ENCODE measurements at places on chromosomes 1 and 21.

DNA sequence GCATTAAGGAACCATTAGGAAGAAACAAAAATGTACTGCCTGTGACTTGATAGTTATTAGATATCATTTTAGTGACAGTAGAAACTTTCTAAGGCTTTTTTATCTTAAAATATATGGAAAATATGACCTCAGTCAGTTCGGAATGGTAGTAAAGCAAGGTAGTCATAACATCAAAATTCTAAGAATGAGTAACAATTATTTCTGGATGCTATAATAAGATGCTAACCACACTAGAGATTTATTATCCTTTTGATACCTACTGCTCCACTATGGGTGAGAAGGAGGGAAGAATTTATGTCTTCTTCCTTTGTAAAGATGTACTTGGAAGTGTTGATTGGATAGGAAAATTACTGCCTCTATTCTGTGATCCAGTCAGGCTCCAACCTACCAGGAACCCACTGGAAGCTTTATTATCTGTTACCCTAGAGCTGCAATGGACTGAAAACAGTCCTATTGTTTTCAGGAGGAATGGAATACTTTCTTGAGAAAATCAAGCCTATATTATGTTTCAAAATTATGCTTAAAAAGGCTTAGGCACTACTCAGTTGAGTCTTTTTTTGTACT is 8.8 kb downstream of the FMN2 start:
- DNase-seq: peak; percentile 79

DNA sequence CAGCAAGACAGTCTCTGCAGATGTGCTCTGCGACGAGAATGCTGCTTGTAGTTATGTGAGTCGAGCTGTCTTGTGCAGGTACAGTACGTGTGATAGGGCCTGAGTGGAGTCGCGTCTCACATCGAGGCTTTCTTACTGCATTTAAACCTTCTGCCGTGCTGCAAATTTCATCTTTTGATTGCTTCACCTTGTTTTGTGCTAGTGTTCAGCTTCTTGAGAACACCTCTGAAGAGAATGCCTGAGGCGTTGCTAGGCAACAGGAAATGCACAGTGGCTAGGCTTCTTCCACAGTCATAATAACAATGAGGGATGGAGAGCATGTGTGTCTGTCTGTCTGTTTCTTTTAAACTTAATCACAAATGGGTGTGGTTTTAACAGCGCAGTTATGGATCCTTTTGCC is 52.9 kb downstream of the MRPS6 start:
- DNase-seq: peak; percentile 42

- DNase-seq: no peak
These were observed 192.4 kb upstream of the RNPC3 start for GRCh38 chr1:103333141-103333540.

- DNase-seq: no peak
These were observed 82.5 kb upstream of the DPH5 start for GRCh38 chr1:101108111-101108500.

DNA sequence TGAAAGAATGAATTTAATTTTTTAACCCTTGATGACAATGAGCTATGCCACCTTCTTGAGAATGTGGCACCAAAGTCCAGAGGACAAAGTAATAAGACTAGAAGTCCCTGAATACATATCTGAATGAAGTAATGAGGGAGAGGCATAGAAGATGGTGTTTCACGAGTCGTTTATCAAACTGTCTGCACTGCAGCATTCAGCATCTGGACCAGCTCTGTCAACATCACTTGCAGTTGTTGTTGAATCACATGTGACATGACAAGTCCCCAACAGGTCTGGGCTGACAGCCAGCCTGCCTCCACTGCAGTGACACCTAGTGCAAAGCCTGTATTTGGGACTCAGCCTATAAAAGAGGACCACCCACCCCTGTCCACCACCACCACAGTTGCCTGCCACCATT is 17.3 kb upstream of the GALNT2 start:
- no peak for DNase-seq

- DNase-seq: no peak
These were observed 51.2 kb upstream of the CSF3R start for GRCh38 chr1:36533897-36534296.

DNA sequence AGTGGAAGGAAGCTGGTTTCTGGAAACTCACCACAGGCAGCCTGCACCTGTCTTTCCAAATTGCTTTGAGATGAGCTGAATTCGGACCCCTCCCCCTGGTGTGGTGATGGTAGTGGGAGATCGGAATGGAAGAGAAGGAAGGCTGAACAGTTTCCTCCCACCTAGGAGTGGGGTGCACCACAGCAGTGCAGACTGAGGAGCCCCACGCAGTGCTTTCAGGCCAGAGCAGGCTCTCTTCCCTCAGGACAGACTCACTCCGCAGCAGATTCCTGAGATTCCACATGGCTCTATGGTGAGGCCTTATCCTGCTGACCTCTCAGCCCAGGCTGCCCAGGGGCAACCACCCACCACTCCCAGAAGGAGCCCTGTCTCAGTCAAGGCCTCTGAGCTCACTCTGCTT is 80.9 kb downstream of the ATP1A1 start:
- DNase-seq: no peak

GRCh38 chr1:74753104-74753503 is 20.2 kb downstream of the TYW3 start:
- DNase-seq: no peak

GRCh38 chr1:204074274-204075138 is 1.6 kb downstream of the SOX13 start:
- DNase-seq: peak; percentile 55

- DNase-seq: peak; percentile 26
These were observed 81.5 kb upstream of the UBE2U start for GRCh38 chr1:64121766-64122385.

- no peak for DNase-seq
These were observed 12.7 kb downstream of the FAM89A start for GRCh38 chr1:231027136-231027925.

DNA sequence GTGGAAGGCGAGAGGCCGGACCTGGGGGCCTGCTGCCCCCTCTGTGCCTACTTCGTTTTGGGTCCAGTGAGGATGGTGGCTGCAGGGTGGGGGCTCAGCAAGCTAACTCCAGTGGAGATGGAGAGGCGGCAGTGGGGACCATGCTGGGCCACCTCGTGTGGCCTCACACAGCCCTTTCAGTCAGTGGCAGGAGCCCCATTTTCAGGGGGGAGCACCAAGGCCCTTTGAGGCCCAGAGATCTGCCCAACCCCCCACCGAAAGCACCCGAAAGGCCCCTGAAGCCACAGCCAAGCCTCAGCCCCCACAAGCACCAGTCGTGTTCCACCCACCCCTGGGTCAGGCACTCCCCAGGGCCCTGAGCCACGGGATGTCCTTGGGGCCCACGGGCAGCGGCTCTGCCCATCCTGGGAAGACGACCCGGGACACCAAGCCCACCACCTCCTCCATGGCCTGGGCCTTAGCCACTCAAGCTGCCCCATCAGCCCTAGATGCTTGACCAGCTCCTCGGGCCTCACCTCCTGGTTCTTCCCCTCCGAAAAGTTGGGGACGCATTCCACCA is 345 bp downstream of the FTCD start:
- no peak for DNase-seq

DNA sequence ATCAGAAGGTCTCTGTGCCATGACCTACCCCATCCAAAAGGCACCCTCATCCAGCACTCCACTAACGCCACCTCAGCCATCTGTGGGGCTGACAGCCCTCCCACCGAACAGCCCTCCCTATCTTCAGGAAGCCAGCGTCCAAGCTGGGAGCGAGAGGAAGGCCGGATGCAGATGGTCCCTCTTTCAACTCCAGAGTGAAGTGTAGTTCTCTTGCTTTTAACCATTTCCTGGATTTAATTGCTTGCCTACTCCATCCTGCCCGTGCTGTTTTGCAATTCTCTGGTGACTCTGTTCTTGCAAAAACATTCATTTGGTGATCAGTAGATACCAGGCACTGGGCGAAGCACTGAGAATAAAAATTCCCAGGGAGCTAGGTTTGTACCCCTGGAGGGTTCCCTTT is 8.2 kb upstream of the DYRK1A start:
- DNase-seq: no peak

- DNase-seq: peak; percentile 92
These were observed 70.5 kb downstream of the SSBP3 start for GRCh38 chr1:54335755-54336108.

DNA sequence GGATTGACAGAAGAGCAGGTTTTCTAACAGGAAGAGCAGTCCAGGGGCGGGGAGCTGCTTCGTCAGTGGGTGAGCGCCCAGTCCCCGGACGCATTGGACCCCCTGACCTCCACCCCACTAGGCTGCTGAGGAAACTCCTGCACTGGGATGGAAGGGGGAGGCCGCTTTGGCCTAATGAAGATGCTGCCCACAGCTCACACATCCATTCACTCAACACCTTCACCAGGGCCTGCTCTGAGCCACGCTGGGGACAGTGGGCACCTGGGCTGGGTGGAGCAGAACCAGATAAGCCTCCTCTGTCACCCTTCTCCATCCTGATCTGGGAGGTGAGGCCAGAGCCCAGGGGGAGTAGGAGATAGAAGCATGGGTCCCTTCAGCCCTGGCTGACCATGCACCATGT is 13.3 kb downstream of the LRP8 start:
- DNase-seq: no peak

GRCh38 chr21:22450507-22450906 is 1452.3 kb downstream of the NCAM2 start:
- no peak for DNase-seq

DNA sequence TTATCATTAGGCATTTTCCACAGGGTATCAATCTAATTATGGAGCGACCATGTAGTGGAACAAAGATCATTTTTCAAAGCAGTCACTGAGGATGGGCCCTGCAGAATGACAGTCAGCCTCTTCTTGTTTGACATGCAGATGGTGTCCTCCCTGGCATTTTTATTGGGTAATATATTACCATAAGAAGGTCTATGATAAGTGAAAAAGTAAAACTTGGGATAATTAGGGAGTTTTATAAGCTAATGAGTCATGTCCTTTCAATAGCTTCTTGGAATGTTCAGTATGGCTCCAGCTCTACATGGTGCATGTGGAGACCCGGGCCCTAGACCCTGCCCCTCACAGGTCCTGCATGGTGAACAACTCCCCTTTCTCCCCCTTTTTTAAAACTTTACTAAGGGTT is 232.2 kb upstream of the COA6 start:
- no peak for DNase-seq

- peak; percentile 9 for DNase-seq
These were observed 88.5 kb downstream of the BEND5 start for GRCh38 chr1:48688102-48688760.

GRCh38 chr1:11946647-11947046 is 12.1 kb downstream of the PLOD1 start:
- DNase-seq: no peak

DNA sequence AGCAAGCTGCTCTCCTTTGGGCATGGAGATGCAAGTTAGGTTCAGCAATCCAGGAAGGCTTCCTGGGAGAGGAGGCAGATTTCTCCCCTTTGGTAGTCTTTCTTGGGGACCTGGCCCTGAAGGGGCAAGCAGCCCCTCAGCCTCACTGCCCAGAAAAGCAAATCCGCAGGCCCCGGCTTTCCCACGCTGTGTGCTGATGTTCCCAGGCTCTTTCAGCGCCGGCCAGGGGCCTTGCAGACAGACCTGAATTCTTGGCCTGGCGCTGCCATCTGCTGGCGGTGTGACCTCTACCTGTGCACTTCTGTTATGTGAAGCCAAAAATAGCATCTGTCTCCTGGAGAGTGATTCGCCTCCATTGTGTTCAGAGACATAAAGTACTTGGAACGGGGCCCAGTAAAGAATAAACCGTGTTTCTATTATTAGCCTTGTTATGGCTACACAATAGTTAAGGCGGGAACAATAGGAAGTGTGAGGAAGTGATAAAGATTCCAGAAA is 64.8 kb downstream of the ALPL start:
- peak; percentile 64 for DNase-seq

- DNase-seq: no peak
These were observed 81.6 kb upstream of the AK4 start for GRCh38 chr1:65066419-65066765.

- DNase-seq: no peak
These were observed 620.5 kb upstream of the PKN2 start for GRCh38 chr1:88063605-88064004.

GRCh38 chr1:235876402-235876841 is 9.7 kb upstream of the LYST start:
- DNase-seq: no peak

- no peak for DNase-seq
These were observed 80.1 kb downstream of the FCRL5 start for GRCh38 chr1:157472056-157472701.

DNA sequence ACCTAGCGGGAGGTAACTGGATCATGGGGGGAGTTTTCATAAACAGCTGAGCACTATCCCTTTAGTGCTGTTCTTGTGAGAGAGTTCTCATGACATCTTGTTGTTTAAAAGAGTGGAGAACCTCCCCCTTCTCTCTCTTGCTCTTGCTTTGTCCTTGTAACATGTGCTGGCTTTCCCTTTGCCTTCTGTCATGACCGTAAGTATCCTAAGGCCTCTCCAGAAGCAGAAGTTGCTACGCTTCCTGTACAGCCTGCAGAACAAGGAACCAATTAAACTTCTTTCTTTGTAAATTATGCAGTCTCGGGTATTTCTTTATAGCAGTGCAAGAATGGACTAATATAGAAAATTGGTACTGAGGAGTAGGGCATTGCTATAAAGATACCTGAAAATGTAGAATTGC is 515.6 kb downstream of the NEGR1 start:
- DNase-seq: no peak

DNA sequence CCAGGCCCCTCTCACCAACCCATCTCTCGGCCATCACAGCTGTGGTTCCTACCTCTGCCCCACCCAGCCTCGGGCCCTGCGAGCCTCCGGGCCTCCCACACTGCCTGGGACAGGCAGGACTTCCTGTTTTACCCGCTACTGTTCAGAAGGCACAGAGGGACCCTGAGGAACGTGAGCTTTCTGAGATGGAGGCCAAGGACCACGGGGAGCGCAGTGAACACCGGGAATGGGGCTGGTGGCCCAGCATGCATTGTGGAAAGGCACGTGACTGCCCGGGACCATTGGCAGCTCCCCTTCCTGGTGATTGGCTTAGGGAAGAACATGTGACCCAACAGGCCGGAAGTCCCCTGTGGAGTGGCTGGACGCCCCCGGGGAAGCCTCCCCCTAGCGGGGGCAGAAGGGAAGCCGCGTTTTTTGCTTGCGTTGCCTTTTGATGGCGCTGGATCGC is 7.0 kb downstream of the S100B start:
- DNase-seq: no peak

GRCh38 chr1:87058343-87058649 is 143.9 kb downstream of the HS2ST1 start:
- peak; percentile 10 for DNase-seq

GRCh38 chr1:13535227-13535626 is 21.4 kb upstream of the LRRC38 start:
- no peak for DNase-seq

DNA sequence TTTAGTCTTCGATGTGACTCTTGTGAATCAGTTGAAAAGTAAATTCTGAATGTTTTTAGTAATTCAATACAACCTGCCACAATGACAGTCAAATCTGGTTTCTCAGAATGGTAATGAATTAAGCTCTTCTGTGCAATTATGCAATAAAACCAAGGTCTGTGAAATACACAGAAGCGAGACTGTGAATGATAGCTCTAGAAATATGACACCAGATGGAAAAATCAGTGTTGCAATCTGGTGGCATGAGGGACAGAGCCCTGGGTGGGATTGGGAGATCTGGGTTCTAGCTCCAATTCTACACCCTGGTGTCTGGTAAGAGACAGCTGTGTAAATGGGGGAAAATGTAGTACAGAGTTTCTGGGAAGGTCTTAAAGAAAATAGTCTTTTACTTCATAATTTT is 586.4 kb upstream of the ZRANB2 start:
- DNase-seq: peak; percentile 7

GRCh38 chr1:201539561-201540431 is 869 bp downstream of the NAV1 start:
- DNase-seq: peak; percentile 52
